ENCODE measurements at places on chromosomes 7 and 10.

DNA sequence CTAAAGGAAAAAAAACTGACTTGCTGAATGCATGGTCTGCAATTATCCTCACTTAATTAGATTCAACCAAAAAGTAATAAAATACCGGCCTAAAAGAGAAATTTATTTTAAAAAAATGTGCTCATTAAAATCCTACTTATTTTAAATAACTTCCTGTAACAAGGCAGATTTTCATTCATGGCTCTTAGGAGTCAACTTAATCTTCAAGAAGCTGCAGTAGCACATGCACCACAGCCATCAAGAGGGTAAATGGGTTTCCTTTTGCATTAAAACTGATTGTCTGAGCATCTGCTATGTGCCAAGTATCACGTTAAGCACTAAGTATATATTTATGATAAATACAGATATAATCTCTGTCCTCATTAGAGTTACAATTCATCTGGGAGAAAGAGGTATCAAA is 69.9 kb downstream of the SNX13 start:
- no peak for DNase-seq

DNA sequence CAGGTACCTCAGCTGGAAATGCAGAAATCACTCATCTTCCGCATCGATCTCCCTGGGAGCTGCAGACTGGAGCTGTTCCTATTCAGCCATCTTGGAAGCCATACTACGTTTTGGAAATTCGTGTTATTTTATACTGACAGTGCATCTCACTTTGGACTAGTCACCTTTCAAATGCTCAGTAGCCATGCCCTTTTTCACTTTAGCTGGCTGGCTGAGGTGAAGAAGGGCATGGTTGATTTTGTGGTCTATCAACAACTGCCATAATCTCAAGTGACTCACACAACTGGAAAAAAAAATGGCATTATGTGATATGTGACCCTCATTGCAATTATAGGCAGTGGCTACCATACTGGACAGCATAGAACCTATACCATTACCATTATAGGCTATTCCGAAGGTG is 100.5 kb downstream of the CCDC71L start:
- DNase-seq: no peak

DNA sequence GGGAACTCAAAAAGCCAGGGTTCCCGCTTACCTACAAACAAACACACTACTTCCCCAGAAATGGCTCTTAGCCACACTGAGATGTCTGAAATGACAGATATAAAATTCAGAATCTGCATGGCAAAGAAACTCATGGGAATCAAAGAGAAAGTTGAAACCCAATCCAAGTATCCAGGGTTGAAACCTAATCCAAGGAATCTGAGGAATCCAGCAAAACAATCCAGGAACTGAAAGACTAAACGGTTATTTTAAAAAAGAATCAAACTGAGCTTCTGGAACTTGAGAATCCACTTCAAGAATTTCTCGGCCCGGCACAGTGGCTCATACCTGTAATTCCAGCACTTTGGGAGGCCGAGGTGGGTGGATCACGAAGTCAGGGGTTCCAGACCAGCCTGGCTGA is 568.8 kb downstream of the POM121L12 start:
- no peak for DNase-seq

GRCh38 chr7:130152493-130153210 is 52.6 kb downstream of the TMEM209 start:
- DNase-seq: no peak

- DNase-seq: no peak
Measured at GRCh38 chr7:123789817-123790216, 41.0 kb upstream of the WASL start.

DNA sequence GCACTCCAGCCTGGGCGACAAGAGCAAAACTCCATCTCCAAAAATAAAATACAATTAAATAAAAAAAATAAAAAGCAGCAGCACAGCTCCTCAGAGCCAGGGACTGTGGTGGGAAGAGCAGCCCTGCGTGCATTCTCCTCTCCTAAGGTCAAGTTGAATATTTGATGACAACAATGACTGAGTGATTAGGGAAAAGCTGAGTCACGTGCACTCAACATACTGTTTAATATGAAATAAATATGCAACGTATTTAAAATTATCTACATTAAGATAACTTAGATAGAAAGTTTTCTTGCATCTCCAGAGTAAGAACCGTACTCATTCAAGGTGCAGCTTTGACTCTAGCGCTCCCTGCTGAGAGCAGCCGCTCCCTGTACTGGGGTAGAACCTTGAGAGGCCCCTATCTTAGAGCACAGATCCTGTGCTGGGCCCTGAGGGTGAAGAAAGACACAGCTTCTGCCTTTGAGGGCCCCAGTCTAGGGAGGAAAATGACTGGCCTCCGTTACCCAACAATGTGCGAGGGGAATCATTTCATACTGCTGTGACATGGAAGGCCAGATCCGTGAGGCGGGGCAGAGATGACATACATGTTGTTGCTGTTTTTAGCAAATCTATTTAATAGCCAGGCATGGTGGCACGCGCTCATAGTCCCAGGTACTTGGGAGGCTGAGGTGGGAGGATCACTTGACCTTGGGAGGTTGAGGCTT is 81.1 kb downstream of the SVIL start:
- DNase-seq: no peak

DNA sequence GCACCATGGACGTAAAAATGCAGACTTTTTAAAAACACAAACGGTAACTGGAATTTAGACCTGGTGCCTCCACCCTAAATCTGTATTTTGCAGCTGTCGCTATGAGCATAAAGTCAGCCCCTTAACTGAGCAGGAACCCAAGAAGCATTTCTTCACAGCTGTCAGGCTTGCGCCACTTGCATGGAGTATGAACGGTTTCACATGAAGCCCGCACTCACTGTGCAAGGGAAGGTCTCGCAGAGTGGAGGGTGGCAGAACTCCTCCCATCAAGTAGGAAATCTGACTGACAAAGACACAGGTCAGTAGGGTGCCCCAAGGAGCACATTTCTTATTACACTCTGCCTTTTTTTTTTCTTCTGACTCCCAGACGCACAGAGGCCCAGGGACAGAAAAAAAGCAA is 58.5 kb downstream of the ELMO1 start:
- no peak for DNase-seq

DNA sequence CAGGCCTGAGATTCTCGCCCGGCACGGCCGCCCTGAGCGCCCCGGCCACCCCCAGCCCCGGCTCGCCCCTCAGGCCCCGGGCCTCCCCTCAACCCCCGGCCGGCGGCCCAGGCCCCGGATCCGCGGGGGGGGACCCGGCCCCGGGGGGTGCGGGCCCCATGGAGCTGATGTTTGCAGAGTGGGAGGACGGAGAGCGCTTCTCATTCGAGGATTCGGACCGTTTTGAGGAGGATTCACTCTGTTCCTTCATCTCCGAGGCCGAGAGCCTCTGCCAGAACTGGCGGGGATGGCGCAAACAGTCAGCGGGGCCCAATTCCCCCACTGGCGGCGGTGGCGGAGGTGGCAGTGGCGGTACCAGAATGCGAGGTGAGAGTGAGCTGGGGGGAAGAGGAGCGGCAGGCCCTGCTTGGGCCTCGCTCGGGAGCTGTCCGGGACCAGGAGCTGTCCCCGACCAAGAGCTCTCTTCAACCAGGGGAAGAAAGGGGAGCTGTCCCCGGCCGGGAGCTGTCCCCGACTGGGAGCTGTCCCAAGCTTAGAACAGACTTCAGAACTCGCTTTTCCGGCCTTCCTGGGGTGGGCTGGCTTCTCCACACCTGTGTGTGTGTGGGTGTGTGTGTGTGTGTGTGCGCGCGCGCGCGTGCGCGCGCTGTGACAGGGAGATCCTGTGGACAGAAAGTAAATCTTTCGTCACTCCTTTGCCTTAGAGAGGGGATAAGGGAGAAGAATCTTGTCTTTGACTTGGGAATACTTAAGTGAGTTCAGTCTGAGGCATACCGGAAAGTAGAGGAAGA is 510 bp downstream of the ZSWIM8 start:
- no peak for DNase-seq

- no peak for DNase-seq
Measured at GRCh38 chr10:43054593-43054992, 22.3 kb upstream of the RET start.

GRCh38 chr7:111568870-111569462 is 6.7 kb upstream of the IMMP2L start:
- DNase-seq: no peak

DNA sequence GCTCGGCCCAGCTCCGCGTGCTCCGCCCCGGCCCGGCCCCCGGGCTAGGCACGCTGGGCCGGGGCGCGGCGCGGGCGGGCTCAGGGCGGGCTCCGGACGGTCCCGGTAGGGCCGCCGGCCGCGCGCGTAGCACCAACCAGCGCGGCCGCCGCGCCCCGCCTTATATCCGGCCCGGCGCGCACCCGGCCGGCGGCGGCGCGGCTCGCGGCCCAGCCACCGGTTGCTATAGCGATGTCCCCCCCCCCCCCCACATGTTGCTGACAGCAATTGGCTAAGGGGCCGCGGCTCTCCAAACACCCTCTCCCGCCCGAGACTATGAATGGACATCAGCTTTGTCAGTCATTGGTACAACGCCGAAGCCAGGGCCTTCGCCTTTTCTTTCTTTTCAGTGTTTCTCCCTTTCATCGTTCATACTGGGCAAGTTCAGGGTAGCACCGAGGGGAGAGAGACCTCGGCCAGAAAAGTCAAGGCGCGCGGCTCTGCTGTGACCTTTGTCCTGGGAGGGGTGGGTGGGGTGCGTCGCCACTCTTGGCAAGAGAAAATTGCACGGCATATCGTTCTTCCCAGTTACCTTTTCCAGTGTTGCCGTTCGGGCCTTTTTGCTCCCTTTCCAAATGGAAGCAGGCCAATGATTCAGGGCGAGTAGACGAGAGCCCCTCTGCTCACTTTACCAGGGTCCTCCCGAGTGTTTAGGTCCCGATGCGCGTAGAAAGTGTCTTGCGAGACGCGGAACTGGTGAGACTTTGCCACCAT is 354.2 kb downstream of the DNAJB6 start:
- DNase-seq: peak; percentile 81

- no peak for DNase-seq
Measured at GRCh38 chr10:36171953-36172940, 530.2 kb upstream of the FZD8 start.

- DNase-seq: no peak
Measured at GRCh38 chr7:159071260-159071659, 73.4 kb downstream of the VIPR2 start.

GRCh38 chr10:80497187-80498077 is 40.3 kb upstream of the SH2D4B start:
- DNase-seq: no peak

DNA sequence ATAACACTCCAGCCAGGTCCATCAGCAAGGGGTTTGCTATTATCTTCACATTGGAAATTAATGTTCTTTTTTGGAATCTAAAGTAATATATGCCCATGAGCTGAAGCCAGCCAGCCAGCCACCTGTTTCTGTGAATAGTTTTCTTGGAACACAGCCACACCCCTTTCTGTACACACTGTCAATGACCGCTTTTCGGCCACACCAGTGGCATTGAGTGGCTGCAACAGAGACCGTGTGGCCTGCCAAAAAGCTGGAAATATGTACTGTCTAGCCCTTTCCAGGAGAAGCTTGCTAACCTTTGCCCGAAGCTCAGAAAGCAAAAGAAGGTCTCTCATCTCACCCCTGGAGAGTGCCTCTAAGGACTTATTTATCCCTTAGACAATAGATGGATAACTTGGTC is 98.5 kb upstream of the NPS start:
- DNase-seq: no peak

GRCh38 chr7:47444376-47445098 is 137.4 kb downstream of the TNS3 start:
- DNase-seq: no peak

DNA sequence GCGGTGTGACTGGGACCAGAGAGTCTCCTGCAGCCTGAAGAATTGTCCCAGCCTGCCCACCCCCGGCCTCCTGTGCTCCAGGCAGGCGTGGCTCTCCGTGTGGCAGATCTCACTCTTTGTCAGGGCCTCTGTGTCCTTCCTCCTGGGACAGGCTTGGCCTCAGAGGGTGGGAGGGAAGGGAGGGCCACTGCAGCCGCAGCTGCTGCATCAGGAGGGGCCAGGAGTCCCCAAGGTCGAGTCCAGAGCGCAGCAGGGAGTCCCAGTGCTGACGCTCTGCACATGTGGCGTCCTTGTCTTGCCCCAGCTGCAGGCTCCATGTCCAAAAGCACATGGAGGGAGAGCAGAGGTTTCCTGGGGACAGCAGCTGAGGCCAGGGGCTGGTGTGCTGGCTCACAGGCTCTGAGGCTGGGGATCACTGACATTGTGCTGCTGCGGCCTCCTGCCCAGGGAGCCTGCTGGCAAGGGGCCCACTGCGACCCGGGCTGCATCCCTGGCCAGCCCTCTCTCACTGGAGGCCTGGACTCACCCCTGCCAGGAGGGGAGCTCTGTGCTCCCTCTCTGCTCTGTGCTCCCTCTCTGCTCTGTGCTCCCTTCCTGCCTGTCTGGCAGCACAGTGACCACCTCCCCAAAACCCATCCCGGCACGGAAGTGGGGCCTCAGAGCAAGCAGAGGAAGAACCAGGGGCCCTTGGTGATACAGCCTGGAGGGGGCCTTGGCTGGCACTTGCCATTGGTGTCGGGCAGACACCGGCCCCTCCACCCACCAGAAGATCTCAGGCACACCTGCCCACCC is 114.6 kb upstream of the RET start:
- no peak for DNase-seq

DNA sequence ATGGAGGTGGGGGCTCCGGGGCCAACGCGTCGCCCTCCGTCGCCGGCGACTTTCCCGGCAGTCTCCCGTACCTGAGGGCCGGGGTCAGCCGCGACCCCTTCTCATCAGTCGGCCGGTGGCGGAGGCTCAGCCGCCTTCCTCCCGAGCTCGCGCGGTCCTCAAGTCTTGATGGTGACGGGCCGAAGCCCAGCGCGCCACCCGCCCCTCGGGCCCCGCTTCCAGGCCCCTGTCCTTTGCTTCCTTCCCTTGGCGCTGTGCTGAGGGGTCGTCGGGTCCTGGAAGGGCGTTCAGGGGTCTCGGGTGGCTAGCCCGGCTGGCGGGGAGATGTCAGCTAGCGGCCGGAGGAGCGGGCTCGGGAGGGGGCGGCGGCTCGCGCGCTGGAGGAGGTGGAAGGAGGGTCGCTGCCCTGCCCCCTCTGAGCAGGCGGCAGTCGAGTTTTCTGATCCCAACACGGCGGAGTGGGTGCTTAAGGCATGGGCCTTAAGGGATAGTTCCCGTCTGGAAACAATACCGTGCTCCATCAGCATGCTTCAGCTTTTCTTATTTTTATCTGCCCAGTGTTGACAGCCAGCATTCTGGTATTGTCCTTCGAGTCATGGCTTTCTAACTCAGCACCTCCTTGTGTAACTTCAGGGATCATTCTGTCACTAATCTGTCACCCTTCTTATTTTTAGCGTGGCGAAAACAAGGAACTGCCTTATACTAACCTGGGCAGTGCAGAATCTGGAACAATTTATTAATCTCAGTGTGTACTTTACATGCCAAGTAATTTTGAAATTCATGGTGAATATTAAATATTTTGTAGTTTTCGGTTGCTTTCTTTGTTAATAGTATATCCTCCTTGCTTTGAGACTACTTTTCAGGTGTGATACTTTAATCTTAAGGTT is 748 bp downstream of the PHTF2 start:
- DNase-seq: no peak

- no peak for DNase-seq
Measured at GRCh38 chr7:33645104-33645503, 260.2 kb upstream of the BMPER start.

- DNase-seq: no peak
Measured at GRCh38 chr10:26621889-26622711, 75.4 kb upstream of the PDSS1 start.

- peak; percentile 89 for DNase-seq
Measured at GRCh38 chr10:118369641-118370205, 27.6 kb upstream of the FAM204A start.

Data from NCI-H748 treated with DMSO at 0.1 percent for 48 hours (cell line).